ENCODE measurements at places on chromosomes 7 and 10.
A peak's percentile ranks its signal among the peaks of the same experiment; 100 is the strongest.

DNA sequence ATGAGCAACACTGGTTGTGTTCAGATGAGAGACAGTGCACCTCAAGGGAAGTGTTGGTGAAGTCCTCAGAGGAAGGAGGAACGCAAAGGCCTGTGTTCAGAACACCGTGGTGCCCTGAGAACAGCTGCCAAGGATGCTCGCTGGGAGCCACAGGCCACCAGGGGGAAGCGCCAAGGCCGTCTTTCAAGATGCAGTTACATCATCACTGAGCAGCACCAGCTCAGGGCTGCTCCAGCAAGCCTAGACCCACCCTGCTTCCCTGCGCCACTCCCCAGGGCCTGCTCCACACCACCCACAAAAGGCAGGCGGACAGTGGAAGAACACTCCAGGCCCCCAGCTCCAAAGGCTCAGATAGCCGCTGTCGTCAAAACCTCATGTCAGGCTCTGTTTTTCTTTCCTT lies 378.8 kb downstream of the DPP6 start:
- no peak for DNase-seq

DNA sequence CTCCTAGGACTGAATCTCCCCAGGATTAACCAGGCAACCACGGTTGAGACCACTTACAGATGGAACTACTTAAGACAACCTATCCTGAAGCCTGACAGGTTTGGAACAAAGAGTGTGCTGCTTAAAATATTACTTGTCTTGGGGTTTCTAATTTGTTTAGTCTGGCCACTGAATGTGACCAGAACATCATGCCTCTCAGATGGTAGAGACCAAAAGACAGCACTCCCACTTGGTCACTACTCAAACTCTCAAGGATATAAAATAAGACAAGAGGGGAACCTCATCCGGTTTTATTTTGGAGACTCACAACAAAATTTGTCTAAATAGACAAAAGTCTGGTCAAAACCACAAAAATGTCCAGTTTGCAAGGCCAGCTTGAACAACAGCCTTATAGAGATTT lies 15.3 kb downstream of the MRPL32 start:
- no peak for DNase-seq

GRCh38 chr10:113350311-113351040 lies 202.4 kb upstream of the HABP2 start:
- DNase-seq, result no peak

DNA sequence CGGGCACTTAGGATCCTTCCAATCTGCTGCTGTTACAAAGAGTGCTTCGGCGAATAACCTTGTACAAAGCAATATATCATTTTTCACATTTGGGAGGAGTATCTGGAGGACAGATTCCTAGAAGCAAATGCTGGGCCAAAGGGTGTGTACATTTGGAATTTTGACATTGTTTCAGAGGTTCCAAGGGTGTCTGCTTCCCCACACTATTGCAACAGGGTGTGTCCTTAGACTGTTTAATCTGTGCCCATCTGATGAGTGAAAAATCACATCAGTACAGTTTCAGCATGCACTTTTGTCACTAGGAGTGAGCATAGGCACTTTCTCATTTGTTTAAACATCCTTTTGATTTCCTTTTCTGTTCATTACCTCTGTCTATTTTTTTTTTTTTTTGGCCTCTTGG lies 8.6 kb upstream of the ELFN1 start:
- no peak for DNase-seq

- DNase-seq, result no peak
Measured at GRCh38 chr10:88004451-88004850, 141.0 kb downstream of the PTEN start.

- DNase-seq, result peak; percentile 69
Measured at GRCh38 chr7:105876964-105877601, 684 bp upstream of the ATXN7L1 start.

- DNase-seq, result no peak
Measured at GRCh38 chr7:101933688-101934121, 116.3 kb downstream of the CUX1 start.

GRCh38 chr10:124619195-124619594 lies 125.0 kb downstream of the FAM53B start:
- DNase-seq, result no peak

DNA sequence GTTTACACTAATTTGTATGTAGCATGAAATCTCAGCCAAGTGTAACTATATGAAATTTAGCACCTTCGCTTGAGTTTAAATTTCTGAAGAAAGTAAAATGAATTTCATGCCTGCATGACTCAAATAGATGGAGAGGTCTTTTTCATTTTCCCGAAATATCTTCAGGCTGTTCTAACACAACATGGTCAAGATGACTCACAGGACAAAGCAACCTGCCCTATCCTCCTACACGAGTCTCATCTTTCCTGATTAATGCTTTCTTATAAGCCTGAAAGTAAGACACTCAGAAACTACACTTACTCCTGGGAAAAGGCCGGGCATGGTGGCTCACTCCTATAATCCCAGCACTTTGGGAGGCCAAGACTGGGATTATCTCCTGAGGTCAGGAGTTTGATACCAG lies 41.2 kb downstream of the CH25H start:
- DNase-seq, result no peak

- DNase-seq, result no peak
Measured at GRCh38 chr7:128841171-128841690, 11.0 kb downstream of the FLNC start.

DNA sequence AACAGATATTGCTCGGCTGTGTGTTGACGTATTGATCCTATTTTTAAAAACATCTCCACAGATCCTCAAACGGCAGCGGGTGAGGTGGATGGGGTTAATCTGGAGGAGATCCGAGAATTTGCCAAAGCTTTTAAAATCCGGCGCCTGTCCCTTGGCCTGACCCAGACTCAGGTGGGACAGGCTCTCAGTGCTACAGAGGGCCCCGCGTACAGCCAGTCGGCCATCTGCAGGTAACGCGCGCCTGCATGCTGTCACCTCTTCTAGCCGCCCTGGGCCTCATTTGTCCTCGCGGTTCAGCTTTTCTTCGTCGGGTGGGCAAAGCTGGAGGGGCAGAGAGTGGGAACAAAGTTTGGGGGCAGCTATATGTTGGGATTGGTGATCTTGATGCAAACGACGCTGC lies 105.7 kb upstream of the YAE1 start:
- no peak for DNase-seq

DNA sequence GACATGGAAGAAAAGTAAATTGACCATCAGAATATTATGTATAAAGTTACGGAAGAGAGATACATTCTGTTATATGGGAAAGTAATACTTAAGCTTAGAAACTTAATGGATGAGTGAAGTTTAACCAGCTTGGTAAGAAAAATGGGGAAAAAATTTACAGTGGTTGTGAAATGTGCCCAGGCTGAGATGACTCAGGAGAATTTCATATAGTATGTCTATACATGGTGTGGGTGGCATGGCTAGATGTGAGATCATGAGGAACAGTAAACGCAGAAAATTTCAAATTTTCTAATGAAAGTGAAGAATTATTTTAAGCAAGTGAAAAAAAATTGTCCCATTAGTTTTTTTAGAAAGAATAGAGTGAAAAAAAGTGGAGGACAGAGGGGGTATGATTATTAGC lies 552.5 kb upstream of the SORCS1 start:
- no peak for DNase-seq

GRCh38 chr10:127228195-127228787 lies 31.9 kb upstream of the INSYN2A start:
- peak; percentile 52 for DNase-seq

DNA sequence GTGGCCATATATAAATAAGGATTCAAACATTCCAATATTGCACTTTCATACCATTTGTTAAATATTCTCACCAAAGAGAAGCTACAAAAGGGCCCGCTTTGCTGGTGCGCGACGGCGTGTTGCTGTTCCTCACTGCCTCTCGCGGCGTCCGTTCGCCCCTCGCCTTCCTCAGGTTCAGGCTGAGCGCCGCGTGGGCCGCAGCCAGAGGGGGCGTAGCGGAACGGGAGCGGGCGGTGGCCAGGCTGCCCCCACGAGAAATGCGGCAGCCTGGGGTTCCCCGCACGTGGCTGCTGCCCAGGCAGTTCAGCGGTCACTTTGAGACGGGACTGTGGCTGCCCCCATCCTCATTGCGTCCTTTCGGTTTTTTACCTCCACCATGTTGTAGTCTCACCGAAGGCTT lies 67.3 kb upstream of the VWDE start:
- DNase-seq, result no peak

DNA sequence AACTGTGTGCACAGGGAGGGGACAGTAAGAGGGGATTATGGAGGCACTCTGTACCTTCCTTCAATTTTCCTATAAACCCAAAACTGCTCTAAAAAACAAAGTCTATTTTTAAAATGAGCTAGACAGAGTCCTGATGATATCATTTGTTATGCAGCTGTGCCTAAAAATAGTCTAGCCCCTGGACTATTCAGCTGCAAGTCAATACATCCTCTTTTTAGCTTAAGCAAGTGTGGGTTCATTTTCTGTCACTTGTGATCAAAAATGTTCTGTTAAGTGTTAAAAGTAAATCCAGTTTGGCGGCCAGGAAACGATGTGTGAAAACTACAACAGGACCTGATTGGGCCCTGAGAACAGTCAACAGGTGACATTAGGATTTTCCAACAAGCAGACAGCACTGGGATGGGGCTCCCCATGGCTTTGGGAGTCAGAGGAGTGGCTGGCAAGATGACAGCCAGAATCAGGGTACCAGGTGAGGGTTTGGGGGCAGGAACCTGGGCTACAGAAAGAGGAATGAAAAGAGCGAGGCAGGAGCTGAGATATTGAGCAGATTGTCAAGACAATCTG lies 33.9 kb downstream of the FAM107B start:
- DNase-seq, result no peak

GRCh38 chr7:120658516-120658915 lies 199.4 kb downstream of the TSPAN12 start:
- no peak for DNase-seq

- no peak for DNase-seq
Measured at GRCh38 chr7:1413936-1414639, 45.2 kb downstream of the MICALL2 start.

DNA sequence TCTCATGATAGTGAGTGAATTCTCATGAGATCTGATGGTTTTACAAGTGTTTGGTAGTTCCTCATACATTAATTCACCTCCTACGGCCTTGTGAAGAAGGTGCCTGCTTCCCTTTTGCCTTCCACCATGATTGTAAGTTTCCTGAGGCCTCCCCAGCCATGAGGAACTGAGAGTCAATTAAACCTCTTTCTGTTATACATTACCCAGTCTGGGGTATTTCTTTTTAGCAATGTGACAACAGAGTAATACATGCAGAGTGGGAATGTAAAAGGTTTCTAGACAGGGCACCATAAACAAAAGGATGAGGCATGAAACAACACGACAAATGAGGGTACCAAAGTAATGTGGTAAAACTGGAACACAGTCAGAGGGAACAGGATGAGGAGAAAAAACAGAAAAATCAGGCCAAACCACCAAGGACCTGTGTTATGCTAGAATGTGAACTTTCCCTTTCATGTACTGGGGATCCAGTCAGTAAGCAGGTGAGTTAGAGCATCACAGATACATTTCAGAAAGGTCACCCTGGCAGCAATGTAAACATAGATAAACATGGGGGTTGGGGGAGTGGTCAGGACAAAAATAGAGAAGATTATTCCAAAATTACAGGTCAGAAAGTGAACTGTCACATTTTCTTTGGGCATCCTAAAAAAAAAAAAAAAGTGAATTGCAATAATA lies 31.9 kb downstream of the ANKRD26 start:
- no peak for DNase-seq

All from ovary (tissue), 10 donors.